Adrenal gland (tissue), 19 donors: ENCODE measurements at places on chromosomes 7 and 10.
A peak's percentile ranks its signal among the peaks of the same experiment; 100 is the strongest.

DNA sequence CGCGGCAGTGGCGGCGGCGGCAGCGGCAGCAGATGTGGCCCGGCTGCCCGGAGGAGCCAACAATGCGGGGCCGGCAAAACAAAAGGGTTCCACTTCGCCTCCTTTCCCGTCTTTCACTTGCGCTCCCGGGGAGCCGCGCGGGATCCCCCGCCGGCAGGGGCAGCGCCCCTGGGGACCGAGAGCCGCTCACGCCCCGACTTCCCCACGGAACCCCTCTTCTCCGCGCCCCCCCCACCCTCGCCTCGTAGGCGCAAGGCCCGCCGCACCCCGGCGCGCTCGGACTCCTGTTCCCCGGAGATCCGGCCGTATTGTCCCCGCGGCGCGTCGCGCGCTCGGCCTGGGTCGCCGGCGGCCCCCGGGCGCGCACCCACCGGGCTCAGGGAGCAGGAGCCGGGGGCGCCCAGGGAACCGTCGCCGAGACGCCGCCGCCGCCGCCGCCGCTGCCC is 854 bp downstream of the CTBP2 start:
- no peak for DNase-seq

- peak; percentile 27 for DNase-seq
These were observed 512 bp downstream of the OSBPL3 start for GRCh38 chr7:24979470-24979862.

- no peak for DNase-seq
These were observed 129.1 kb upstream of the SEMA3E start for GRCh38 chr7:83778073-83778443.

- no peak for DNase-seq
These were observed 315.7 kb downstream of the EXOC4 start for GRCh38 chr7:133568544-133568943.

- no peak for DNase-seq
These were observed 3.2 kb upstream of the CEP55 start for GRCh38 chr10:93493162-93493561.

- DNase-seq, result no peak
These were observed 242.6 kb downstream of the CNTNAP2 start for GRCh38 chr7:146359176-146359575.

DNA sequence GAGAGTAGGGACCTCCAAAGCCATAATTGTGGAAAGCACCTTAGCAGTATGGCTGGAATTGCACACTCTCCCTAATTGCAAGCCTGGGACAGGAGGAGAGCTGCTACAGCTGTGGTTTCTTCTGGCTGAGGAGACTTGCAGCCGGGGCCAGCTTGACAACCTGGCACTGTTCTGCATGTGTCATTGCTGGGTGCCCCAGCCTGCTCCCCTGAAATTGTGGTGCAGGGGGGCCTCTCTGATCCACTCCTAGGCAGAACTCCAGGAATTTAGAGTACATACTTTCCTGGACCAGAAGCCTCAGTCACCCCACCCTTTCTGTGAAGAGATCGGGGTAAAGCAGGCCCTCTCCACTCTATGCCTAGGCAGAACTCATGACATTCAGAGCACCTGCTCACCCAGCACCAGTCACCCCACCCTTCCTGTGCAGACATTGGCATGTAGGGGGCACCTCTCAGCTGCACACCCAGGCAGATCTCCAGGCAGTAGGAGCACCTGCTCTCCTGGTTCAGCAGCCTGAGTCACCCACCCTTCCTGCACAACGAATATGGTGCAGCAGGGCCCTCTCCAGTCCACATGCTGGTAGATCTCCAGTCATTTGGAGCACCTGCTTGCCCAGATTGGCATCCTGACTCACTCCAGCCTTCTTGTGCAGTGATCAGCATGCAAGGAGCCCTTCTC is 34.4 kb upstream of the DYNC1I1 start:
- DNase-seq, result no peak

DNA sequence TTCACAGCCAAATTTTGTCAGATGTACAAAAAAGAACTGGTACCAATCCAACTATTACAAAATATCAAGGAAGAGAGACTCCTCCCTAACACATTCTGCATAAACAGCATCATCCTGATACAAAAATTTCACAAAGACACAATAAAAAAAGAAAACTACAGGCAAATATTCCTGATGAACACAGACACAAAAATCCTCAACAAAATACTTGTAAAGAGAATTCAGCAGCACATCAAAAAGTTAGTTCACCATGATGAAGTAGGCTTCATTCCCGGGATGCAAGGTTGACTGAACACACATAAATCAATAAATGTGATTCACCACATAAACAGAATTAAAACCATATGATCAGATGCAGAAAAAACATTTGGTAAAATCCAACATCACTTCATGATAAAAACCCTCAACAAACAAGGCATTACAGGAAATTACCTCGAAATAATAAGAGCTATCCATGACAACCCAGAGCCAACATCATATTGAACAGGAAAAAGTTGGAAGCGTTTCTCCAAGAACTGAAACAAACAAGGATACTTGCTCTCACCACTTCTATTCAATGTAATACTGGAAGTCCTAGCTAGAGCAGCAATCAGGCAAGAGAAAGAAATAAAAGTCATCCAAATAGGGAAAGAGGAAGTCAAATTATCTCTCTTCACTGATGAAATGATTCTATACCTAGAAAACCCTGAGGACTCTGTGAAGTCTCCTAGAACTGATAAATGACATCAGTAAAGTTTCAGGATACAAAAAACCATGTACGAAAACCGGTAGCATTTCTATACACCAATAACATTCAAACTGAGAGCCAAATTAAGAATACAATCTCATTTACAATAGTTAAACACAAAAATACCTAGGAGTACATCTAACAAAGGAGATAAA is 223.1 kb downstream of the REEP3 start:
- no peak for DNase-seq

- DNase-seq, result no peak
These were observed 48.1 kb downstream of the ADAM22 start for GRCh38 chr7:87982116-87982515.

DNA sequence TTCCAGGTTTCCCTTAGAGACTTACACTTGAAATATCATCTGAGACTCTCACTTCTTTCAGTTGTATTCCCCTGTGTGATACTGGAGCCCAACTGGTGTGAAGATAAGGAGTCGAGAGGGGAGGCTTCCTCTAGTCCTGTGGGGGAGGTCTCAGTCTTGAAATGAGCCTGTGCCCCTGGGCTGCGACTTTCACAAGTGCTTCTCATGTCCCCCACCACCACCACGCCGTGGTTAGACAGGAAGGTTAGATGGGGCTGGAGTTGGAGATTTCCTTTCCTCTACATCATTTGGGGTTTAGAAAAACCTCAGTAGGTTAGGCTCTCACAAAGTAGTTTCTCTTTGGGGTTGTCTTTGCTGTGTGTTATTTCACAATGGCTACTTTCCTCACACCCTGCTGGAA is 25.6 kb upstream of the MKX start:
- DNase-seq, result no peak

DNA sequence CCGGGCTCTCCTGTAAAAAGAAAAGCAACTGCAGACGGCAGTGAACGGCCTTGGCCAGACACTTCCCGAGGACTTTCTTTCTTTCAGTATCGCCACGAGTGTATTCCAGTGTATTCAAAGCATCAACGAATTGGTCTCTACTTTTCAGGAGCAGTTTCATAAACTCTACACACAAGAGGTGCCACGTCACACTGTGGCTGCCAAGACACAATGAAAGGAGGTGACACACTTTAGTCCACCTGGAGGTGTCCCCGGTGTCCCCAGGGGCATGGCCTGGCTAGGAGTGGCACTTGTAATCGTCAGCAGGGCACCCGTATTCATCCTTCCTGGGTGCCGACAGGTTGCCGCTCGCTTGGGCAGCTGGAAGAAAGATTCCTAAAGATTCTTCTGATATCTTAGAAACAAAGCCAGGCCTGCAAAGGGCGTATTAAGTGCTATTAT is 5.0 kb downstream of the TNS3 start:
- peak; percentile 84 for DNase-seq

DNA sequence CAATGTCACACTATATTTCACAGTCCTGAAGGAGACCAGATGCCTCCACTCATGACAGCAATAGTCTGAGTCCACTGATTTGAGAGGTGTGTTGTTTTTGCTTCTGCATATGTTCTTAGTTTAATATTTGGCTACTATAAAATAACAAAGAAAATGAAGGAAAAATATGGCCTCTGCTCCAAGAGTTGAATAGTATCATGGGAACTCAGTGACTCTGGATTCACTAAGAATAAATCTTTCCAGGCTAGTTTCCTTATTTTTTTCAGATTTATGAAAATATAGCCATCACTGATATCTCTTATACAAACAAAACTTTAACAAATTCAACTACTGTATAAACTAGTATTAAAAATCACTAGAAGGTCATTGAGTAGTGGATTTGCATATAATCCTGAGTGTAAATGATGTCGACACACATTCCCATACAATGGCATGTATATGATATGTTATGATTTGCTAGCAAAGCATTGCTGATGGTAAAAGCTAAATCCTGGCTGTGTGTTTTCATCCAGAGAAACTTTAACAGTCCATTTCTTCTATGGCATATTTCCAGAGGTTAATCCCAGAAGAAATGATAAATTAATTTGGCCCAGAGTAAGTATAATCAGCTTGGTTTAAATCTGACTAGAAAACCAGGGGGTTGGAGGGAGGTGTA is 66.0 kb upstream of the VIPR2 start:
- no peak for DNase-seq

GRCh38 chr10:99290306-99290705 is 38.9 kb upstream of the CNNM1 start:
- DNase-seq, result no peak

- DNase-seq, result no peak
These were observed 594.8 kb upstream of the FZD8 start for GRCh38 chr10:36236931-36237330.

- no peak for DNase-seq
These were observed 107.1 kb downstream of the DLG5 start for GRCh38 chr10:77819210-77820112.
